ENCODE measurements at places on chromosomes 3 and 15.

- DNase-seq, result no peak
These were observed 3.5 kb upstream of the MNS1 start for GRCh38 chr15:56468401-56468800.

GRCh38 chr15:81294516-81294880, 29.4 kb downstream of the STARD5 start:
- DNase-seq, result no peak

GRCh38 chr3:4597208-4597985, 104.2 kb downstream of the ITPR1 start:
- no peak for DNase-seq

GRCh38 chr15:66993874-66994696, 71.3 kb upstream of the SMAD3 start:
- DNase-seq, result no peak

- no peak for DNase-seq
These were observed 180.6 kb downstream of the FMN1 start for GRCh38 chr15:33013827-33014445.

- DNase-seq, result no peak
These were observed 393.3 kb downstream of the EDEM1 start for GRCh38 chr3:5580826-5581225.

GRCh38 chr15:38696109-38696727, 131.6 kb upstream of the RASGRP1 start:
- no peak for DNase-seq

- no peak for DNase-seq
These were observed 38.8 kb upstream of the BNC1 start for GRCh38 chr15:83323296-83323711.

GRCh38 chr3:37627951-37628620, 233.6 kb upstream of the CTDSPL start:
- DNase-seq, result no peak

DNA sequence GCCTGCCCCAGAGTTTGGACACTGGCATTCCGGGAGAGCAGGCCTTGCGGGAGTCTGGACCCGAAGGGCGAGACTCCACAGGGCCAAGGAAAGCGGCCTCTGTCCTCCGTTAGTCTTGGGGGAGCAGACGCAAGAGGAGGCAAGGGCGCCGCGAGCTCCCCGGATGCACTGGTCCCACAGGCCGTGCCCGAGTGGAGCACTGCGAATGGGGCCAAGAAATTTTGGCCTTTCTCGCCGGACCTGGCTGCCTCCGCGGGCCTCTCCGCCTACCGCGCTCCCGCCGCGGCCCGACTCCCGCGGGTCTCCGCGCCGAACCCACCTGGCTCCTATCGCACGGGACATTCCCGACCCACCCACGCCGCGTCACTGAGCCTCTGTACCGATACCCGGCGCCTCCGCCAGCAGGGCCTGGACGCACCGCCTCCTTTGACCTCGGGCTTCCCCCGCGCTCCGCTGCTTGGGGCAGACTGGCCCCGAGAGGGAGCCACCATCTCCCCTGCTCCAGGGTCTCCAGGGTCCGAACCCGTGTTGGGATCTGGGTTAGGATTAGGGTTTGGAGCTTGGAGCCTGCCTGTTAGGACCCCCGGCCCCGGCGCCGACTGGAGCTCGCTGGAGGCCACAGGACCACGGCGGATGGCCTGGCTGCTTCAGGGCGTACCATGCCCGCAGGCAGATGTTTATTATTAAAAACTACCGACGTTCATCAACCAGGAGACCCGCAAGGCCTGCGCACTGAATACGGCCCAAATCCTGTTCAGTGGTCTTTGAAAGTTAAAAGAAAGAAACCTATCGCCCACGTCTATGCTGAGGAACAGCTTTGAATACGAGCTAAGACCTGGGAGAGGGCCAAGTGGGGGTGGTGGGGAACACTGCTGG, 11.7 kb downstream of the SHOX2 start:
- DNase-seq, result no peak

DNA sequence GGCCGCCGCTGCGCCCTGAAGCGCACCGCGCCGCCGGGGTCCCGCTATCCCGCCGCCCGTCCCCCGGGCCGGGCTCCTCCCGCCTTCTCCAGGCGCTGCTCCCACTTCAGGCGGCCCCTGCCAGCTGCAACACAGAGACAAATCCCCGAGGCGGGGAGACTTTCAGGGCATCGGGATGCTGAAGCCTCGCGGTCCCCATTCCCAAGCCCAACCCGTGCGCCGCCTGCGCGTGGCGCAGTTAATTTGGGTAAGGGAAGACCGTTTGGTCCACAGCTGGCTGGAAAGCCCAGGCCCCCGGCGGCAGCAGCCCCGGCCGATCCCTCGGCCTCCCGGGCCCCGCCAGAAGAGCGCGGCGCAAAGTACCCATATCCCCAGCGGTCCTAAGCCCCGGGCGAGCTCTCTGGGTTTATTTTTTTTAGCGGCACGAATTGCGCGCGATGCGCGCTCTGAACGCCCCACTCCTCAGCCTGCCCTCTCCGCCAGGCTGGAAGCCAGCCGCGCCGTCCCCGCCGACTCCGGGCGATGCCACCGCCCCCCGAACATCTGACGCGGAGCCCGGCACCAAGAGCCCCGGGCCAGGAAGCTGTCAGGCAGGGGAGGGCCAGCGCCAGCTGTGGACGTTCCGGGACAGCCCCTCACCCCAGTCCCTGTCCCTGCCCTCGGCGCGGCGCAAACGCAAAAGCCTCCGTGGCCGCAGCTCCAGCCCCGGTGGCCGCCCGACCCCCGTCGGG, 517 bp downstream of the FBN1 start:
- DNase-seq, result no peak

DNA sequence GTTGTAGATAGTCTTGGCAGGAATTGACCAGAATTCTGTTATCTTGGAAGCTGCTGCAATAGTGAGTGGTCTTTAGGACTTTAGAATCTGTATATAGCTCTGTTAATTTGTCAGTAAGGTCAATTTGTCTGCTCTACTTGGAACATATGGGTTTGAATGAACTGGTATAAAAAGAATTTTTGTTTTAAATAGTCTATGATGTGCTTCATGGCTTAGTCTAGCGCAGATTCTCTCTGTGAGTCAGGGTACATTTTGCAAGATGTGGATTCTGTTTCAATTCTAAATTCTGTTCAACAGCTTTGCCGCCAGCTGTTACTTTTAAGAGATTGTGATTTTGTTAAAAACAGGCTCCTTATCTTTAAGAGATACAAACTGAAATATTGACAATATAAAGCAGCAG, 135.9 kb upstream of the AGBL1 start:
- no peak for DNase-seq

DNA sequence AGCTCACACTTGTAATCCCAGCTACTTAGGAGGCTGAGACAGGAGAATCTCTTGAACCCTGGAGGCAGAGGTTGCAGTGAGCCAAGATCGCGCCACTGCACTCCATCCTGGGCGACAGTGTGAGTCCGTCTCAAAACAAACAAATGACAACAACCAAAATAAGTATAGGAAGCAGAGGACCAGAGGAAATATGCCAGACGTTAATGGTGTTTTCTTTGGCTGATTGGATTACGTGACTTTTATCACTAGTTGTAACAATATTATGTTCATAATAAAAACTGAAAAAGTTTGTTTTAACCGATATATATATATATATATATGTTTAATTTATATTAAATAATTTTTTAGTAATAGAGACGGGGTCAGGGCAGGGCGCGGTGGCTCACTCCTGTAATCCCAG, 21.7 kb downstream of the NUSAP1 start:
- DNase-seq, result no peak

DNA sequence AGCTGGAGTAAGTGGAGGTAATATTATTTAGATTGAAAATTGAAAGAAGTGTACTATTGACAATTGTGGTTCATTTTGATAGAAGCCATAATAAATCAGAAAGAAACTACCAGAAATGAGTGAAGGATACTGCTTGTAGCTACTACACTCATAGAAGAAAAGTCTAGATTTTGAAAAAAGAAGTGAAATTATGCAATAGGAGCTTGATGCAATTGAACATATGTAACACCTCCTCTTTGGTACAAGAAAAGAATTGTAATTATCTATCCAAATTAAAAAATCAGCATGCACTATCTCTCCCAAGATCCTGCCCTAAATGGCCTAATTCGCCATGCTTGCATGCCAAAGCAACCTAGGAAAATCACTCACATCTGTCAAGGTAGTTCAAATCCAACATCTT, 51.1 kb upstream of the CD200R1L start:
- DNase-seq, result no peak

DNA sequence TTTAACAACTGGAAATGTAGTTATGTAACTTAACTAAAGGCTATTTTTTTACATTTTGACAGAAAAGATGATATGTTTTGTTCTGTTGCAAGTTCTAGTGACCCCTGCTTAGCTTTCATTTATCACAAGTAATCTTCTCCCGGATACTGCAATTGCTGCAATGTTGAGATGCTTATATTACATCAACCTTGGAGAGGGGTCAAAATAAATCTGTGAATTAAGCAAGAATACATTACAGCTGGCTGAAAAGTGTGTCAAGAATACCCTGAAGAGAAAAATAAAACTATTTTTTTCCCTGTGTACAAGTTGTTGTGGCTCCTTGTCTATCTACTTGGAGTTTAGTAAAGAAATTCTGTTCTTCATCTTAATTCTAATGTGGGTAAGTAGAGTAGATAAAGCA, 232.1 kb upstream of the GOLIM4 start:
- no peak for DNase-seq

GRCh38 chr15:99100245-99101173, 4.4 kb upstream of the SYNM start:
- DNase-seq, result peak; percentile 34

- DNase-seq, result no peak
These were observed 15.0 kb upstream of the GNAI2 start for GRCh38 chr3:50221051-50221410.

GRCh38 chr15:27714675-27715074, 384.4 kb downstream of the OCA2 start:
- DNase-seq, result no peak

GRCh38 chr15:35023804-35024203, 35.7 kb upstream of the ZNF770 start:
- DNase-seq, result no peak

DNA sequence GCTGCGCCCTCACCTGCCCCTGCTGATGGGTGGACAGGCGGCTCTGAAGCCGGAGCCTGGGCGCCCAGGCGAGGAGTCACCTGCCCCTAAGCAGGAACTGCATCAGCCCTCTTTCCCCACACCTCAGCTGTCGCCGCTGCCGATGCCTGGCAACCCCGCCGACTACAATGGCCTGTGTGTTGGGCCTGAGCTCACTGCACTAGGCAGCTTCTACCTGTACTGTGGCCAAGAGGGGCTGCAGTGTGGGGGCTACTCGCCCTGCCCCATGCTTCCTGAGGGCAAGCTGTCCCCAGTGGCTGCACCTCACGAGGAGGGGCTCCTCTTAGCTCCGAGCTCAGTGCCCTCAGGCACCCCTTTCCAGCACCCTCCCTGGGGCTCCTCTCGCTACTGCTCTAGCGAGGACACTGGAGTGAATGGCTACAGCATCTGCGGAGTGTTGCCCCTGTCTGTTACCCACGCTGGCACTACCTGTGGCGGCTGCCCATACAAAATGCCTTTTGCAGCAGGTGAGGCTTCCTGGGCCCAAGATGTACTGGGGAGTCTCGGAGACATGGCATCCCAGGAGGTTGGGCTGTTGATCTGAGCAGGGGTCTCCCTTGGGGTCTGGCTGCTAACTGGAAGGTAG, 11.3 kb upstream of the CHST14 start:
- no peak for DNase-seq

GRCh38 chr15:53116169-53116568, 326.0 kb upstream of the ONECUT1 start:
- DNase-seq, result no peak

GRCh38 chr15:77574521-77575202, 58.0 kb downstream of the LINGO1 start:
- no peak for DNase-seq

GRCh38 chr3:139187154-139187553, 142.5 kb upstream of the PRR23C start:
- no peak for DNase-seq

- no peak for DNase-seq
These were observed 595 bp downstream of the PDCD7 start for GRCh38 chr15:65132878-65133547.

GRCh38 chr3:127849368-127849767, 27.1 kb upstream of the MGLL start:
- no peak for DNase-seq

DNA sequence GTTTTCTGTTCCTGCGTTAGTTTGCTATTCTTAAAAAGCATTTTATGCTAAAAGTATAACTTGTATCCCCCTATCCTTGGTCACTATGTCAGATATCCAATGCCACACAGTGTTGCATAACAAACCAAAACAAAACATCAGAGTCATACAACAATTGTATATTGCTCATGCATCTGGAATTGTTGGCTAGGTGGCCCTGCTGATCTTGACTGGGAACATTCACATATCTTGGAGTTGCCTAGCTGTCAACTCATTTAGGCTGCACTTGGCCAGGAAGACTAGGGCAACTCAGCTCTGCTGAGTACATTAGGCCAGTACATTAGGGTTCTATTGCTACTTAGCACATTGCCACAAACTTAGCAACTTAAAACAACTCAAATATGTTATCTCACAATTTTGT, 706.5 kb upstream of the UBE2E2 start:
- DNase-seq, result no peak

- peak; percentile 50 for DNase-seq
These were observed 1038.7 kb downstream of the IGSF11 start for GRCh38 chr3:117995842-117996437.
